Right renal pelvis (tissue), 4 donors: ENCODE measurements at places on chromosomes 5 and 9. TPM values are rescaled to one million over a fixed set of nuclear protein-coding genes. Genes with fewer than 3 reads are reported as not detected.

The LRRC19 gene
- polyA plus RNA-seq = 18.1 TPM

The HAND1 gene
- 0.10 TPM for polyA plus RNA-seq

The LCN15 gene
- polyA plus RNA-seq = 0.06 TPM

The SLC34A1 gene
- 160 TPM for polyA plus RNA-seq

The PTPRD gene
- polyA plus RNA-seq = 105 TPM

The C9 gene
- 0.34 TPM for polyA plus RNA-seq

The IL3 gene
- not detected for polyA plus RNA-seq

The ARAP3 gene
- 20.8 TPM for polyA plus RNA-seq

The CBY3 gene
- 0.36 TPM for polyA plus RNA-seq

The KCNN2 gene
- 7.4 TPM for polyA plus RNA-seq

The STC2 gene
- 1.4 TPM for polyA plus RNA-seq

The TOR2A gene
- 19.1 TPM for polyA plus RNA-seq

The OR1J2 gene
- not detected for polyA plus RNA-seq

The WDR70 gene
- 50.6 TPM for polyA plus RNA-seq

GRCh38 chr5:15452781-15453180 is 47.2 kb upstream of the FBXL7 start:
- no peak for DNase-seq

GRCh38 chr5:172846249-172846648 is 12.2 kb downstream of the ERGIC1 start:
- DNase-seq = no peak

DNA sequence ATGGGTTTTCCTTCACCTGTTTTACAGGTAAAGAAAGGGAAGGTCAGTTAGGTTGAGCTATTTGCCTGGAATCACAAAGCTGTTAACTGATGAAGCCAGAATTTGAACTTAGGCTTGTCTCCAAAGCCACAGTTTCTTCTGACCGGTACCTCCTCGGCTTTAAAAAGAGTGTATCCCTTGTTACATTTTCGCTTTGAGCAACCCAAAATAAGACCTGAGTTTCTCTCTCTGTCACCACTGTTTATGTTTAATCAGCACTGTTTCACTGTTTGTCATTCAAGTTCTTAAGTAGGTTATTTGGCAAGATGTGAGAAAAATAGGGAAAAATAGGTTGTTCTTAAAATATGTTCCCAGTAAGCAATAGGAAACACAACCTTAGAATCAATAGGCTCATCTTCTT is 84.6 kb downstream of the VCAN start:
- no peak for DNase-seq

DNA sequence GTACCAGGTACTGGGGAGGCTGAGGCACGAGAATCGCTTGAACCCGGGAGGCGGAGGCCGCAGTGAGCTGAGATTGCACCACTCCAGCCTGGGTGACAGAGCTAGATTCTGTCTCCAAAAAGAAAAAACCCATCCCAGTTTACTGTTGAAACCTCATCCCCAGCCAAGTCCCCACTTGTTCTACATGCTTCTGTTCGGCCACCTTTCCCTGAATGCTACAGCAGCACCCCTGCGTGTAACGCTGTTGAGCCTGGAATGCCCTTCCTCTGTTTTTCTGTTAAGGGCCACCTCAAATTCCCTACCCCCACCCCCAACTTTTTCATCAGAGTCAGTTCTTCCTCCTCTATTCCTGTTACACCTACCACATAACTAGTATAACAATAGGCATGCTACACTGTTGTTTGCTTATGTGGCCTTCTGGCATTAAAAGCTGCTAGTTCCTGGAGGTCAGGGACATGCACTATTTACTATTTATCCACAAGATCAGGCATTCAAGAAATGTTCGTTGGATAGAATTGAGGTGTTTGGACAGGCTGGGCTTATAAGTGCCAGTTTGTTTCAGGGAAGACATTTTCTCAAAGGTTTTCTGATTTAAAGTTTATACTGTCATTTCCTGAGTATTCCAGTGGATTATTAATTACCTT is 47.1 kb upstream of the C5orf47 start:
- no peak for DNase-seq

DNA sequence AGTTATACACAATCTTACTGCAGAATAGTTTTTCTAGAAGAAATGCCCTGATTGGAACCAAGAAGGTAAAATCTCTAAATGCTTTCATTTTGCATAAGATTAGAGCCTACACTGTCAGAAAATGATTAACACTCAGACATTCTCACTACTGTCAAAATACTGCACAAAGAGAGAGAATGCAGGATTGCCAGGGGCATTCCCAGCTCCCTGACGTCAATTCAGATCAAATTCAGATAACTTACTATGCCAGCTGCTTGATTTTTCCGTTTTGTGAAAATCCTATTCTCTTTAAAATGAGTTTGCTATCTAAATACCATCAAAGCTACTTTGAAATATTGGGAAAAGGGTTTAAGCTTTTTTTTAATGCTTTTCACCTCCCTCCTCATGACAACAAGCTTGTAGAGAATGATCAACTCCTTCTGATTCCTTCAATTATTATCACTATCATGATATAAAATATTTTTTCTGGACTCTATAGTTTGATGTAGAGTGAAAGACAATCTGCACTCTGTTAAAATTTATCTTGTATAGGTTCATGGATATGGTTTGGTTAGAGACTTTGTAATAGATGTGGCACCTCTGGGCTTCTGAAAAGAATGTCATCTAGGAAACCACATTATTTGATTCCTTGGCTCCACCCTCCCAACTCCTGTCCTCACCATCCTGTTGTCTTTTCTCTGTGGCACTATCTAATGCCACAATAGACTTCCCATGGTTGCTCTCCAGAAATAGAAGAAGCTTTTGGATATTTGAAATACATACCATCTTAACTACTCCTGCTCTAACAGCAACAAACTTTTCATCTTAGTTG is 407.7 kb downstream of the PDE4D start:
- DNase-seq = no peak

GRCh38 chr5:56360816-56361215 is 127.7 kb upstream of the ANKRD55 start:
- no peak for DNase-seq

GRCh38 chr5:15290953-15291352 is 209.0 kb upstream of the FBXL7 start:
- no peak for DNase-seq

GRCh38 chr5:92328584-92329259 is 945.6 kb upstream of the ARRDC3 start:
- no peak for DNase-seq

GRCh38 chr5:173243831-173244305 is 8.9 kb upstream of the NKX2-5 start:
- DNase-seq = no peak

DNA sequence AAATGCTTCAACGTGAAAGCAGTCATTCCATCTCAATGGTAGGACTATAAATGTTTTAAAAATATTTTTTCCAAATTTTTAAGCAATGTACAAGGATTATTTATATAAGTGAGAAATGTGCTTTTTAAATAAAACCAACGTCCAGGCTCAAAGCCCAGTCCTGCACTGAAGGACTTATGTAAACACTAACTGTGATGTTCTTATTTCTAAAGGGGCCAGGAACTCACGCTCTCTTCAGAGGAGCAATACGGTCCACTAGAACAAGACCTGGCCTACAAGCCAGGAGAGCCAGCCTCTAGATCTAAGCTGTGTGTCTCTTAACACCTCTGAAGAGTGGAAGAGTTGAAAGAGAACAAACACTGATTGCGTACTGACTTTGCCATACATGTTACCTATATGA is 12.1 kb downstream of the TTLL11 start:
- DNase-seq = no peak

GRCh38 chr5:143062379-143062778 is 292.2 kb downstream of the ARHGAP26 start:
- DNase-seq = no peak

- DNase-seq = no peak
These were observed 38.6 kb downstream of the RALGPS1 start for GRCh38 chr9:126953041-126953809.

DNA sequence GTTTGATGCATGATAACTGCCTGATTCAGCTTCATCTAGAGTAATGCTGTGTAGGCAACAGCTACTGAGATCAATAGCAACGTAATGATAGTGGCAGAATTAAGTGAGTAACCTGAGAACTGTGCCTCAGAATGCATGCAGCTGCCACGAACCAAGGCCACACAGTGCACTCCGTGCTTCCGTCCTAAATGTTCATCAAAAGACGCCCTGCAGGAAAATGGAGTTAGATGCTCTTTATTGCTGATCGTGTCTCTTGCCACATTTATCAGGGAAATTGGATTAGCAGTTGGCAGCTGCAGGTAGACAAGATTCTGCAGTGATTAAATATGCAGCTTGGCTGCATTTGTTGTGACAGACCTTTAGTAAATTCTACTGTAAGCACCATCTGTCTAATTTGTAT is 107.7 kb upstream of the TLX3 start:
- no peak for DNase-seq

GRCh38 chr9:123472862-123473614 is 117.0 kb downstream of the CRB2 start:
- no peak for DNase-seq

- no peak for DNase-seq
These were observed 40.8 kb upstream of the ORM1 start for GRCh38 chr9:114282104-114282485.

- no peak for DNase-seq
These were observed 139.3 kb upstream of the SLIT3 start for GRCh38 chr5:169440107-169440705.

DNA sequence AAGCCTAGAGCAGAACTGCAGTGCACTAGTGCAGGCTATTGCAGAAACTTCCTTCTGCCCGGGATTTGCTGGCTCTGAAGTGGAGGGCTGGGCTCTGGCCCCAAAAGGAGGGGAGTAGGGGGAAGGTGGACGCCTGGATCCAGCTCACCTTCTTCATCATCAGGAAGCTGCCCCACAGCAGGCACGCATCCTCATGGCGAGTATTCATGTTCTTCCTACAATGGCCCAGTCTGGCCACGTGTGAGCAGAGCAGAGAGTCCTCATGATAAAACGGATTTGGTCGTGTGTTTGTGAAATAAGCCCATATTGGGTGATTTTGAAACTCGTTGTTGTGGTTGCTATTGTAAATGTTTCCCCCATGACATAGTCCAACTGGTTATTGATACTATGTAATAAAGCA is 8.2 kb upstream of the GLIPR2 start:
- DNase-seq = no peak

DNA sequence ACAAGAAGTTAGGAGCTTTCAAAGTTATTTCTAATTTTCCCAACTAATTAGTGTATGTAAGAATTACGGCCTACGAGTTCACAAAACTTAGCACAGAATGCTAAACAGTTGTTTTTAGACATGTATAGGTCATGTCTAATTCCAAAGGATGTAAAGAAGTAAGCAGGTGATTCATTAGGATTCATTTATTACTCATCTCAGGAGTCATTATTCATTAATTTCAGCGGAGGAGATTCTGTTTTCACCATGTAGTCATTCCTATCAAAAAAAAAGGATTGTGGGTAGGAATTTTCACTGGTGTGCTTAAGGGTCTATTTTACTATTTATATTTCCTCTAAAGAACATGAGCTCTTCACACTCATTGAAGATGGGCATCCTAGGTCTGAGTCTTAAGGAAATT is 532.2 kb downstream of the ACTL7B start:
- no peak for DNase-seq

DNA sequence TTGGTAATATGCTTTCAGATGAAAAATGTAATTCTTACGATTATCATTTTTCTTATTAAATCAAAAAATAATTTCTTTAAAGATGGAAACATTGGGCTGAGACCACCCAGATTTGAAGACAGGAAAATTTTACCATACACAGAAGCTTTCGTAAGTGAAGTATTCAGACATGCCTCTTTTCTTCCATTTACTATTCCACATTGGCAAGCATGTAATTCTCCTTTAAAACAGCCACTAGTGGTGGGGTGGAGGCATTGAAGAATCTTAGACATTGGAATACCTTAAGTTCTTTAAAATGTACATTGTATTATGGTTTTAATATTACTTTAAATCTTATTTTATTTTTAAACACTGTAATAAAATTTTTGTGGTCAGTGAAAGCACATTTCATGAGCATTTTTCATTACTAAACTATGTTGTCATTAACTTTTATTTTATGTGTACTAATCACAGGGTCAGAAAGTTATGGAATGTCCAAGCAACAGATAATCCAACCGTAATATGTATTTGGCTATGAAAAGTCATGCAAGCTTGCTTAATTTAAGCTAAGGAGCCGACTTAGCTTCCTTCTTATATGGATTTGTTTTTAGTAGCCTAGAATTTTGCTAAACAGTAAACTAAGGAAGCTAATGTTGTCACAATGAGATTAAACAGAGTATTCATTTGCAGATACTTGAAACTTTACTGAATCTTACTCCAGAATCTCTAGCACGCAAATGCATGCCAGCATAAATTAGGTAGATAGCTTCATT is 97.4 kb upstream of the ALDH1A1 start:
- DNase-seq = no peak

- no peak for DNase-seq
These were observed 34.1 kb upstream of the NPR3 start for GRCh38 chr5:32677023-32677422.

DNA sequence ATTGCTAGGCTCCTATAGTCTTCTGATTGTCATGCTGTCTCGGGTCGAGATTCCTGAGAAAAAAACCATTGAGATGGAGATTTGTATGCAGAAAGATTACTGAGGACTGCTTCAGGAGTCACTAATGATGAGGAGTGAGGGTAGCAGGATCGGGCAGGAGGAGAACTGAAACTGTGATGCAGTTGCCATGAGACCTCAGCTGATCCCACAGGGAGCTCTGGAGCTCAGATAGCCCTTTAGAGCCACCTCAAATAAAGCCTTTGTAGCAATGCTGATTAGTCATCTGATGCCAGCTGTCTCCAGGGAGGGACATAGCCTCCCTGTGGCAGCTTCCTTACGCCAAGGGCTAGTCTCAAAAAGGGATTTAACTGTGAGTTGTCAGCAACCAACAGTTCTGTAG is 256.9 kb downstream of the DMAC1 start:
- DNase-seq = no peak

DNA sequence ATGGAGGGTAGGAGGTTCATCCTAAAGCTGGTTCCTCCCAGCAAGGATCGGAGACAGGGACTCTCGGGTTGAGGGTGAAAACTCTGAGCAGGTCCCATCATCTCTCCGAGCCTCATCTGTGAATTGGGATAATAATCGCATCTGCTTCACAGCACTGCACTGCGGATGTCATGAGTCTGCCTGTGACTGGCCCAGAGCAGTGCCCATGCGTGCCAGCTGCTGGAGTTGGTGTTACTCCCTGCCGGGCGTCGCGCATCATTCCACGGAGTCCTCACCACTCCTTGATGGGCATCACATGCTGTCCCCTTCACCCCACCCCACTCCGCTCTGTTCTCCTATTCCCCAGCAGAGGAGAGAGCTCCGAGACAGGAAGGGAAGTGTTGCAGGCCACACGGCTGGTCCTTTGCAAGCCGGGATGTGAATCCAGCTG is 35.1 kb upstream of the ORM1 start:
- DNase-seq = no peak
